NCI-H1417 (cell line): ENCODE measurements at places on chromosomes 11 and 22.
A peak's percentile ranks its signal among the peaks of the same experiment; 100 is the strongest.

GRCh38 chr22:40953471-40953870 lies 2.3 kb downstream of the RBX1 start:
- no peak for DNase-seq

DNA sequence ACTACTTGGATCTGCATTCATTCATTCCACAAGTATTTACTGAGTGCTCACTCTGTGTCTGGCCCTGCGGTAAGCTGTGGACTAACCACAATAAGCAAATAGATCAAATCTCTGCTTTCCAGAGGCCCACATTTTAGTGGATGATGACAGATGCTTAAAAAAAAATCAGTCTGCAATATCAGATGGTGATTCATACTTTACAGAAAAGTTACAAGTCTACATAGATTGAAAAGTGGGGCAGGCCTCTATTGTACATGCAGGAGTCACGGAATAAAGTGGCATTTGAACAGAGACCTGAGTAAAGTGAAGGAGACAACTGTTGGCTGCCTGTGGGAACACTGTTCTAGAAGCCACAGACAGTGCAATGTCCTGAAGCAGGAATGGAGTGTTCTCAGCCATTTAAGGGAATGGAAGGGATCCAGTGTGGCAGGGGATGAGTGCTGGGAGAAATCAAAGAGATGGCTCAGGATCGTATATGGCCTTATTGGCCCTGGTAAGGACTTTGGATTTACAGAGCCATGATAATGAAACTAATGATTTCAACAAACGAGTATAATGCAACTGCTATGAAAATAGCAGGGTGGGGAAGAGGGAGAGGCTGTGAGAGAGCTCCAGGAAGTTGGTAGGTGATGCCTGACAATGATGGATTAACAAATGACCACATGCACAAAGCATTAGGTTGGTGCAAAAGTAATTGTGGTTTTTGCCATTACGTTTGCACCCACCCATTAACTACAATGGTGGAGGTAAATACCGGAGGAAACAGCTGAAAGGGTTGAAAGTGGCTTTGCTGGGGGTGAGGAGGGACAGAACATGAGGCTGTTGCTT lies 31.1 kb downstream of the TMEM45B start:
- DNase-seq, result peak; percentile 73

- peak; percentile 58 for DNase-seq
These were observed 194.1 kb downstream of the IGLL1 start for GRCh38 chr22:23385678-23386631.

GRCh38 chr11:48094643-48095339 lies 114.4 kb downstream of the PTPRJ start:
- no peak for DNase-seq

DNA sequence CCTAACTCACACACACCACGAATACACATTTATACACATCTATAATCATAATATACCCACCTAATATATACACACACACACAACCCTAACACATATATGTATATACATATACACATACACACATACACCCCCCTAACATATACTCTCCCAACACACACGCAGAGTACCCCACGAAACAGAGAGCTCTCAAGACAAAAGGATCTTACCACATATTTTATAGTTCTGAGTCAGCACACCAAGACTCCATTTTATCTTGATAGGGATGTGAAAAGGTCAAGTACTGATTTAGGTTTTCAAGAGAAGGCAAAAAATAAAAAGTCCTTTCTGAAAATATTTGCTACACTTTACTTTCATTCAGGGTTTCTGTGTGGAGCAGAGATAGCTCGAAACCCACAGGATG lies 1207.2 kb downstream of the LRRC4C start:
- DNase-seq, result no peak

DNA sequence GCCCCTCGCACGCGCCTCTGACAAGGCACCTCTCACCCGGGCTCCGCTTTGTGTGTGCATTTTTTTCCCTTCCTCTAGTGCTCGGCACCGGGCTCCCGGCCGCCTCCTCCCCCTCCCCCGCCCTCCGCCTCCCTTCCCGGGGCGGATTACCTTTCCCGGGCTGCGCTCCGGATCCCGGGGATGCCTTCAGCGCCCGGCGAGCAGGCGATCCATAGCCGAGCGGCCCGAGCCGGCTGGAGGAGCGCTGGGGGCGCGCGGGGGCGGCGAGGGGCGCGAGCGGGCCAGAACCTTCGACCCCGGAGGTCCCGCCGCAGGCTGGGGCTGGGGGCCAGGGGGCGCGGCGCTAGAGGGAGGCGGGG lies 282 bp downstream of the MPPED2 start:
- DNase-seq, result peak; percentile 68

- no peak for DNase-seq
These were observed 80.9 kb downstream of the ADAMTS15 start for GRCh38 chr11:130529366-130529765.

DNA sequence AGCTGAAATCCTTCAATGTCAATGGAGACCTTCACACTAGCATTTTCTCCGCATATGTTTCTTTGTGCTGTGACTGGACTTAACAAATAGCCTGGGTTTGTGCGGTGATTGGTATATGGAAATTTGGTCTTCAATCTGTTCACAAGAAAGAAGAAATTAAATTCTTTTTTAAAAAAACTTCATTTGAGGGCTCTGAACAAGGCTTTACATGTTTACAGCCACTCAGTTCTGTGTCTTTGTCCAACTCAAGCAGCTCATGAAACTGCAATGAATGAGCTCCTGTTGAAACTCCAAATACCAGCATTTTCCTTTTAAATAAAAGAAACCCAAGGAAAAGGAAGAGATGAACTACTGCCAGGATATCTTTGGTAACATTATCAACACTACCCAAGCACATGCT lies 57.3 kb downstream of the PIK3C2A start:
- DNase-seq, result no peak

DNA sequence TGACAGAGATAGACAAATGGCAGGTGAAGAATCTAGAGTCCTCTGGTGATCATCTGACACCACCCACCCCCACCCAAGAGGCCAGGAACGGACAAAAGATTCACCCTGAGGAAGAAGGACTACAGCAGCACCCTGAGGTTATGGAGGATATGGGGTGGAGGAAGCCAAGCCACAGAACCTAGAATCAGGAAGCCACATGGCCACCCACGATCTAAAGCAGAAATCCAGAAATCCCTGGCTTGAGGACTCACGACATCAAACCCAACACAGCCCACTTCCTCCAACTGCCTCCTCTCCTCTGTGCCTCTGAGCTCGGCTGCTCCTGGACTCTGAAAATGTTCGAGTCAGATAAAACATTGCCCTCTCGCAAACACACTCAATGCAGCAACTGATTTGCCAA lies 364.3 kb downstream of the SHANK2 start:
- no peak for DNase-seq

DNA sequence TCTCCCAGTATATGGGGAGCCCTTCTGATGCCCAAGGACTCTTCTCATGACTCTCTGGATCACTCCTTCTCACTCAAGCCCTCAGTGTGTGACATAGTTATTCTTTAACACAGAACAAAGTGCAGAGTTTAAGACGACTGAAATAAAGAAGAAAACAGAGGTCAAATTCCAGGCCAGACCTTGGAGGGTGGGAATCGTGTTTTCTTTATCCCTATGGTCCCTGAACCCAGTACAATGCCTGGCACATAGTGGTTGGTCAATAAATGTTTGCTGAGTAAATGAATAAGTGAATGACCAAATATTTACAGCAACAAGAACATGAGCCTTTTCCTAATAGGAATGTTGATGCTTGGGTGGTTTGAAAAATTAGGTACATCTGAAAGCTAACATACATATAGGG lies 28.8 kb downstream of the VSTM5 start:
- no peak for DNase-seq

DNA sequence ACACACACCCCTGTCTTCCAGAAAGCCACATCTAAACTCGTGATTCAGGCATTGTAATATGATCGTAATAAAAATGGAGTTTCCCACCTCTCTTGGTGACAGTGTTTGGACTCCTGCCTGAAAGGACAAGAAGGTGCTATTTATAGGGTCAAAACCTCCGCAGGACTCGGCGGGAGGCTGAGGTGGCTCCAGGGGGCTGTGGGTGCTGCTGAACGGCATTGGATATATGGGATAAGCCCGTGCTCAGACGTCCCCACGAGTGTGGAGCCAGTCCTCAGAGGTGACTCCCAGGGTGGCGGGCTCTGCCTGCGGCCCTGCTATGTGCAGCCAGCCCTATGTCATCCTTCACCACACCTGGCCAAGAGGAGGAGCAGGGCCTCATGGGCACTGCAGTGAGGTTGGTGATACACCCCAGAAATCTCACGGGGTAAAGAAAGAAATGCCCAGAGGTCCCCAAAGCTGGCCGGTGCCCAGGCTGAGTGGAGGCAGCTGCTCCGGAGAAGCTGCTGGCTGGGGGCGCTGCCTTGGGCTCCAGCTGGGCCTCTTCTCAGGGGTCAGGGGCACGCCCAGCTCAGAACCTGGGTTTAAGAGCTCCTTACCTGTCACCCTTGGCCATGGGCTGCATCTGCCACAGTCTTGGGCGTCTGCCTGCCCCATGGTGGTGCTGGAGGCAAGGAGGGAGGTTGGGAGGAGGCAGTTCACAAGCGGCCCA lies 5.1 kb upstream of the OSBPL5 start:
- DNase-seq, result no peak

DNA sequence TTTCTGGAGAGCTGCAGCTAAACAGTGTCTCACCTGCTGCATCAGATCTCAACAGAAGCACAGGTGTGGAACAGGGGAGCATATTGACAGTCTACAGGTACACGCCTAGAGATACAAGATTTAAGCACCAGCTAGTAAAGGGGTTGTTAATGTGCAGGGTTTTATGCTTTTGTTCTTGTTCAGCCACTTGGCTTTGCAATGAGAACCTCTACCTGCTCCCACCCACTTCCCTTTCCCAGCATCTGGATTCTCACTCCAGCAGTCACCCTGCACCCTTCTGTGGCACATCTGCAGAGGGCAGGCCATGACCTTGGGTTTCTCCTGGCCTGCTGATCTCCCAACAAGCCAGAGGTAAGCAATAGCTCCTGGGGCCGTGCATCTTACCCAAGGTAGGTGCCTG lies 446.6 kb downstream of the BUD13 start:
- DNase-seq, result no peak

- DNase-seq, result no peak
These were observed 171.4 kb upstream of the FAT3 start for GRCh38 chr11:92053216-92053615.

GRCh38 chr11:28659716-28660348 lies 551.6 kb downstream of the METTL15 start:
- no peak for DNase-seq

DNA sequence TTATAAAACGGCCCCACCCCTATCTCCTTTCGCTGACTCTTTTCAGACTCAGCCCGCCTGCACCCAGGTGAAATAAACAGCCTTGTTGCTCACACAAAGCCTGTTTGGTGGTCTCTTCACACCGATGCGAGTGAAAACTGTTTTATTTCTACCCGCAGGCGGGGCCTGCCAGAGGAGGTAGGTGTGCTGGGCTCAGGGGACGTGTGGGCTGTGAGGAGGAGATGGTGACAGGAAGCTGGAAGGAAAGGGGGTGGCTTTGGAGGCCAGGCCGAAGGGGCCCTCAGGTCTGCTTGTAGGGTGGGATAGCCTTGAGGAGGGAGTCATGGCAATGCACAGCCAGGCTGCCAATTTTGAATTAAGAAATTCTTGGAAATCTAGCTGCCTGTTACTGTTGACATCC lies 21.3 kb upstream of the KRTAP5-7 start:
- DNase-seq, result no peak

- no peak for DNase-seq
These were observed 8.0 kb downstream of the NCAPH2 start for GRCh38 chr22:50516068-50516467.

DNA sequence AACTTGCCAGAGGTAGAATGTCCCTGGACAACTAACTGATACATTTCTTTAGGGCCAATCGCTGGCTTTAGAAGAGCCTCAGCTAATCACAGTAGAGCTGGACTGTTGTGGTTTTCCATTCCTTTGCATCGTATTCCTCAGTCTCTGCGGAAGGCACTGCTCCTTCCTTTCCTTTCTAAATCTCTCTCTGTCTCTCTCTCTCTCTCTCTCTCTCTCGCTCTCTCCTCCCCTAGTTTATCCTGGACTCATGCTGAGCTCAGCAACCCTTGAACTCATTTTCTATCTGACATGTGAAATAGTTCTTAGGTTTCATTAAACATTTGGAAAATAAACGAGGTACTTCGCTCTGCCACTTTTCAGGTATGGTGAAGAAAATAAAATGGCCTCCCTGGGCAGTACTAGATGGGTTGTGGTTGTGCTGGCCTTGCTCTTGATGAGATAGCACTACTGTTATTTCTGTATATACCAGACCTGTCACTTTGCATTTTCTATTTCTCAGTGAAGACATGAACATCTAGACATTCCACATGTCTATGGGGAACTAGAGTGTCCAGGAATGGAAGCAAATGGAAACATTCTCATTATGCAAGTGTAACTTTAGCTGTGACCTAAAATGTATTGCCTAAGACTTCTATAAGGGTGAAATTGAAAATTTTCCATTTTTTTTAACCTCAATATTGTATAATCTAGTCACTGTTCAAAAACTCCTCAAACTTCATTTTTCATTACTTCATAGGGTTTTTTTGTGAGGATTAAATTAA lies 12.0 kb upstream of the SESN3 start:
- no peak for DNase-seq

DNA sequence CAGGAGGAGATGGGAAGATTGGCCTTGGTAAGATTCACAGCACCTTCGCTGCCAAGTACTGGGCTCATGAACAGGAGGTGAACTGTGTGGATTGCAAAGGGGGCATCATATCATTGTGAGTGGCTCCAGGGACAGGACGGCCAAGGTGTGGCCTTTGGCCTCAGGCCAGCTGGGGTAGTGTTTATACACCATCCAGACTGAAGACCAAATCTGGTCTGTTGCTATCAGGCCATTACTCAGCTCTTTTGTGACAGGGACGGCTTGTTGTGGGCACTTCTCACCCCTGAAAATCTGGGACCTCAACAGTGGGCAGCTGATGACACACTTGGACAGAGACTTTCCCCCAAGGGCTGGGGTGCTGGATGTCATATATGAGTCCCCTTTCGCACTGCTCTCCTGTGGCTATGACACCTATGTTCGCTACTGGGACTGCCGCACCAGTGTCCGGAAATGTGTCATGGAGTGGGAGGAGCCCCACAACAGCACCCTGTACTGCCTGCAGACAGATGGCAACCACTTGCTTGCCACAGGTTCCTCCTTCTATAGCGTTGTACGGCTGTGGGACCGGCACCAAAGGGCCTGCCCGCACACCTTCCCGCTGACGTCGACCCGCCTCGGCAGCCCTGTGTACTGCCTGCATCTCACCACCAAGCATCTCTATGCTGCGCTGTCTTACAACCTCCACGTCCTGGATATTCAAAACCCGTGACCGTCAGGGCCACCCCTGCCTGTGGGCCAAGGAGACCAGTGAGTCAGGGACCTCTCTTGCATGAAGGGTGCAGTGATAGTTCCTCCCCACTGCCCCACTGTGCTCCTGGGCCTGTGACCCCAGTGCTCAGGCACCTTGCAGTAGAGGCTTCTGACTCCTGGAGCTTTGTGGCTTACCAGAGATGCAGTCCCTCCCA lies 83.6 kb downstream of the BCR start:
- no peak for DNase-seq

GRCh38 chr11:106466521-106467080 lies 389.1 kb downstream of the AASDHPPT start:
- peak; percentile 61 for DNase-seq

- no peak for DNase-seq
These were observed at the start of gene CRYAB for GRCh38 chr11:111911563-111912401. Gene CRYAB, minus strand, starts transcription at chr11:111911770. Its CDS starts 46 bp downstream, at chr11:111911724.

- no peak for DNase-seq
These were observed 4.0 kb downstream of the NPAT start for GRCh38 chr11:108218455-108218854.
